ENCODE measurements at places on chromosomes 6 and 20.

GRCh38 chr6:134230087-134230700 lies 87.7 kb downstream of the SGK1 start:
- DNase-seq = no peak

DNA sequence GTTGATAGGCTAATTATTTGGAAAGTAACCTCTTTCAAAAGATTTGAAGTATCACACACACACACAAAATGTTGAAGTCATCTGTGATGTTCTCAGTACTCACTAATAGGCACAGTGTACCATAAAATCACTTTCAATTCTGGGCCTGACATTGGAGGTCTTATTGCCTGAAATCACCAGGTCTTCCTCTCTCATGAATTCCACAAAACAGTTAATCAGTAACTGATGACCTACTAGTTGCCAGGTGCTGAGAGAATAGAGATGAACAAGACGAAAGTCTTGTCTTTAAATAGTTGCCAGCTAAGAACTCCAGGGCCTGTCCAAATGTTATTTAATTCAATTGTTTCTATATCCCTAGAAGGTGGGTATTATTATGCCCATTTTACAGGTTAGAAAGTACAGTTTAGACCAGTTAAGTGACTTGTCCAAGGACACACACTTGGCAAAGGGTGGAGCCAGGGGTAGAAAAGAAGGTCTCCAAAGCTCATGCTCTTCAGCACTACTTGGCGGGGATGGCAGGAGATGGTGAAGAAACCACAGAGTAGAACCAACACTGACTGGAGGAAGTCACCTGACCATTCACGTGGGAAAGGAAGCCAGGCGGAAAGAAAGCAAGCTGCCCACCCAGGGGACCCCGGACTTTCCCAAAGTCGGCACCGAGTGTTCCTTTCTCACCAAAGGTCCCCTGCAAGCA lies 116.4 kb downstream of the KIF6 start:
- DNase-seq = no peak

DNA sequence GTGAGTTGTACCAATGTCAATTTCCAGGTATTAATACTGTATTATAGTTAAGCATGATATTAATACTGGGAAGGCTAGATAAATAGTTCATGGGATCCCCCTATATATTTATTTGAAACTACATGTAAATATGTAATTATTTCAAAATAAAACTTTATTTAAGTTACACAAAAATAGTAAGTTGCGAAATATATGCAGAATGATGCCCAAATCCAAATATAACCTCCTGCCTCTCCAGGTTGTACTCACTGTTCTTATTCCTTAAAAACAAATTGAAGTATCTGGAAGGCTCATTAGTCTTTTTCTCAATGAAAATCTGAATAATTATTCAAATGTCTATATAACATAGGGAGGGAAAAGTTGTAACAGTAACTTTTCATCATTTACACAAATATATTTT lies 161.9 kb upstream of the DEFB112 start:
- DNase-seq = no peak

DNA sequence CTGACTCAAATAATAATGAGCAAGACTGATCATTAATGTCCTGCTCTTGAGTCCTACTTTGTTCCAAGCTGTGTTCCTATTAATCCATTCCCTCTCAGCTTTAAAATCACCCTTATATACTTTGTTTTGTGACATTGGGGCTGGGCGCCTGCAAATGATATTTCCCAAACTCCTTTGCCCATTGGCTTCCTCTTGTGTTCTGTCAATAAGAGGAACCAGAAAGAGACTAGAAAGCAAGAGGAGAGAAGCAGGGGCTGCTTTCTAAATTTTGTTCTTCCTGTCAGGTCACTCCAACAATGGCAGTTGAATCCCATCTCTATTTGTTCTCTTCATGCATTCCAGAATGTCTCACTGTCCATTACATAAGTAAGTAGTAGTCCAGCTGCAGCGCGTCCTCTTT lies 21.6 kb upstream of the TRIM27 start:
- no peak for DNase-seq

GRCh38 chr20:46600286-46600752 lies 49.9 kb upstream of the OCSTAMP start:
- no peak for DNase-seq

GRCh38 chr6:22800451-22800850 lies 231.1 kb downstream of the HDGFL1 start:
- no peak for DNase-seq

- DNase-seq = no peak
Observed at GRCh38 chr6:53857318-53858094, 62.7 kb downstream of the LRRC1 start.

DNA sequence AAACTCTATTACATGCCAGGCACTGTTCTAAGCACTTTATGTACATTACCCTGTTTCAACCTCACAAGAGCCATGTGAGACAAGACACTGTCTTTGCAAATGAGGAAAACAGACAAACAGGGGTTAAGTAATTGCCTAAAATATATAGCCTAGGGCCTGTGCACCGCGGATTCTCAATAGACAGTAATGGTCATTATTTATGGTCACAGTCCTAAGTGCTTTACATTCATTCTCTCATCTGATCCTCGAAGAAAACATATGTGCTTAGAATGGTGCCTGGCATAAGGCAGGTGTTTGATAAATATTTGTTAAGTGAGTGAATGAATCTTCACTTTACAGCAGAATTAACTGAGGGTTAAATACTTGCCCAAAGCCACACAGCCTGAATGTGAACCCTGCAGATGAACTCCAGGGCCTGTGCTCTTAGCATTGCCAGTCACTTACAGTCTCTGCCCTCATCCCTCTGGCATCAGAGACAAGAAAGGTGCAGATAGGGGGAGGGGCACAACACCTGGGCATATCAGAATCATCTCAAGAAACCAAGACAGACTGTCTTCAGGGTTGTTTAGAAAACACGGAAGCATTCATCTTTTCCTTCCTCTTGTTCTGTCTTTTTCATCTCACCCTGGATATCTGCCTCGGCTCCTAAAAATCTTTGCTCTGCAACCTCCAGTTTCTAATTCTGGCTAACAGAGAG lies 92.8 kb upstream of the SASH1 start:
- no peak for DNase-seq

DNA sequence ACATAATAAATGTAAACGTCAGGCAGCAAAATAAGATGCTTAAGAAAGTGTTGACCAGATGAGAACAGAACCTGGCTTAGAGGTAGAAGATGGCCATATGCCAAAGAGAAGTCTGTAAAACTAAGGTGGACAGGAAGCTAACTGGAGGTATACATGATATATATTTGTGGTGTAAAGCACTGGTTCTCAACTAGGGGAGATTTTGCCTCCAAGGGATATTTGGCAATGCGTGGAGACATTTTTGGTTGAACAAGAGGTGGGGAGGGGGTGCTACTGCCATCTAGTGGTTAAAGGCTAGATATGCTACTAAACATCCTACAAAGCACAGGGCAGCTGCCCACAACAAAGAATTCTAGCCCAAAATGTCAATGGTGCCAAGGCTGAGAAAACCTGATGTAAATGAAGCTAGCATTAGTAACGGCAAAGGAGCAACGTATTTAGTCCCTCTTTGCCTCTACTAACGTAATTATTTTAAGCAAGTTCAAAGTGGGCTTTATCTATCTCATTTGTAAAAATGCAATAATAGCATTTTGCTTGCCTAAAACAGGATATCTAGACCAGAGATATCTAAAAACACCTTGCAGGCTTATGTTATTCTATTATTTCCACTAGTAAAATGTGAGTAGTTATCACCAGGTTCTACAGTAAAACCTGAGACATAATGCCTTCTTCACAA lies 182.6 kb downstream of the RNGTT start:
- peak; percentile 53 for DNase-seq

DNA sequence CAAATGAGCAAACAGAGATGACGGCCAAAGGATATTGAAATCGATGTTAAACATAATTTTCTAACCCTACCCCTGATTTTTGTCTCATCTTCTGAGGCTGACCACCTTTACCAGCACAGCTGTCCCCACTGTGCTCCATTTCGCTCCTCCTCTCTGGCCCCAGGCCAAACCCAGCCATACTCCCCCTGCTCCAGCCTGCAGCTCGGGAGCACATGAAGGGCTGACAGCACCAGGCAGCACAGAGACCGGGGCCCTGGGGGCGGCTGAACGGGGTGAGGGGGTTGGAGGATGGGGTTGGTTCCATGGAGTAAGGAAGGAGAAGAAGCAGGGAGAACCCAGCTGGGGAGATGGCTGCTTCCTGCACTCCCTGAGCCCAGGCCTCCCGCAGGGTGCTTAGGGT lies 3.2 kb upstream of the NCR2 start:
- no peak for DNase-seq

- DNase-seq = no peak
Observed at GRCh38 chr6:118772886-118773285, 121.1 kb upstream of the ASF1A start.

GRCh38 chr6:155276638-155277037 lies 12.8 kb downstream of the CLDN20 start:
- DNase-seq = no peak

- peak; percentile 28 for DNase-seq
Observed at GRCh38 chr6:130148181-130148580, 74.6 kb downstream of the SAMD3 start.

DNA sequence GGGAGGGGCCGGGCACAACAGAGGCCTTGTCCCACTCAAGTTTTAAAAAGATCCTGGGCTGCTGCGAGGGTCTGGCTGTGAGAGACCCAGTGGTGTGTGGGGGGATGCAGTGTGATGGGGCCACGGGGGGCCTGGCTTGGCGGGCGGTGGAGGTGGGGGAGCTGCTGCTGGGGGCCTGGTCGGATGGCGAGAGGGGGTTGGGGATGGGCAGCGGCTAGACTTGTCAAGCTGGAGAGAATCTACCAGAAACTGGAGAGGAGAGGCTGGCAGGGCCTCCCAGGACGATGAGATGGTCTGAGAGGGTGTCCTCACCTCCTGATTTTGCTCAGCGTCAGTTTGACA lies 5.1 kb downstream of the RPS21 start:
- no peak for DNase-seq

GRCh38 chr6:119350202-119350951 lies 816 bp upstream of the MAN1A1 start:
- peak; percentile 58 for DNase-seq

DNA sequence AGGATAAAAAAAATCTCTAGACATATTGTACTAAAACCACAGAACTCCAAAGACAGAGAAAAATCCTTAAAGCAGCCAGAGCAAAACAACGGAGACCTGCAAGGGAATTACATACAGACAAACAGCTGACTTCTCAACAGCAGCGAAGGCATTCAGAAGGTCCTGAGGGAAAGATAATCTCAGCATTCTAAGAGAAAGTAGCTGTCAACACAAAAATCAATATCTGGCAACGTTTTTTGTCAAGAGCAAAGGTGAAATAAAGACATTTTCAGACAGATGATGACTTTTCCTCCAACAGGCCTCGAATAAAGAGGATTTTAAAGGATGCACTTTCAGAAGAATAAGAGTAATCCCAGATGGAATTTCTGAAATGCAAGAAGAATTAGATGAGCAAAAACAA lies 6.1 kb upstream of the SCGN start:
- no peak for DNase-seq

- no peak for DNase-seq
Observed at GRCh38 chr20:60101891-60102281, 143.7 kb downstream of the CDH26 start.

DNA sequence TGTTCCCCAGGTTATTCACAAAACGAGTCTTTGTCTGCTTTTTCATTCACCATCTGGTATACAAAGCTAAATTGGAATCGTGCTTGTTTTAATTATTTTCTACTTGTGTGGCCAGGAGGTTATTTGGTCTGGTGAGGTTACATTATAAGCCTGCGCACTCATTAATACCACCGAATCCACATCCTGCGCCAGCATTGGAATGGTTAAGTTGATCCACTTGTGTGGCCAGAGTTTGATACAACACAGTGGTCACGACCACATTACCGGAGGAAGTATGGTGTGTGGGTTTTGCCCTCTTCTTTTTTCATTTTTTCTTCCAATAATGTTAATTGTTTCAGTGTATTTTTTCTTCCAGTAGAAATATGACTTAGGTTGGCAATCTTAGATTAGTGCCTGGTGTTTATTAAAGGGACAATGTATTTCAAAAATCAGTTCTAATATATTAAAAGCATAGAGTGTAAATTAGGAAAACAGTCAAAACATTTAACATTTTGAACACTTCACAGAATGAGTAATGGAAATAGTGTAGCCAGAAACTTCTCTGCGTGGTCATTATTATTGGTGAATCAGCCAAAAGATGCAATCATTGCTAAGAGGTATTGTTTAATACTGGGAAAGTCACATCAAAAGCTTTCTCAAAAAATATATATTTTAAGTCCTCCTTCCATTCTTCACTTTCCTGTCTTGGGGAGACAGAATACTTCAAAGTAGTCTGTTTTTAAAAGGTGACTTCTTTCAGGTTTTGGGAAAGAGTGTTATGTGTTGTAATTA lies 84.5 kb downstream of the JARID2 start:
- DNase-seq = no peak

- DNase-seq = no peak
Observed at GRCh38 chr6:22965889-22966288, 396.5 kb downstream of the HDGFL1 start.

GRCh38 chr20:58649288-58650180 lies 1.5 kb upstream of the STX16 start:
- DNase-seq = peak; percentile 49

DNA sequence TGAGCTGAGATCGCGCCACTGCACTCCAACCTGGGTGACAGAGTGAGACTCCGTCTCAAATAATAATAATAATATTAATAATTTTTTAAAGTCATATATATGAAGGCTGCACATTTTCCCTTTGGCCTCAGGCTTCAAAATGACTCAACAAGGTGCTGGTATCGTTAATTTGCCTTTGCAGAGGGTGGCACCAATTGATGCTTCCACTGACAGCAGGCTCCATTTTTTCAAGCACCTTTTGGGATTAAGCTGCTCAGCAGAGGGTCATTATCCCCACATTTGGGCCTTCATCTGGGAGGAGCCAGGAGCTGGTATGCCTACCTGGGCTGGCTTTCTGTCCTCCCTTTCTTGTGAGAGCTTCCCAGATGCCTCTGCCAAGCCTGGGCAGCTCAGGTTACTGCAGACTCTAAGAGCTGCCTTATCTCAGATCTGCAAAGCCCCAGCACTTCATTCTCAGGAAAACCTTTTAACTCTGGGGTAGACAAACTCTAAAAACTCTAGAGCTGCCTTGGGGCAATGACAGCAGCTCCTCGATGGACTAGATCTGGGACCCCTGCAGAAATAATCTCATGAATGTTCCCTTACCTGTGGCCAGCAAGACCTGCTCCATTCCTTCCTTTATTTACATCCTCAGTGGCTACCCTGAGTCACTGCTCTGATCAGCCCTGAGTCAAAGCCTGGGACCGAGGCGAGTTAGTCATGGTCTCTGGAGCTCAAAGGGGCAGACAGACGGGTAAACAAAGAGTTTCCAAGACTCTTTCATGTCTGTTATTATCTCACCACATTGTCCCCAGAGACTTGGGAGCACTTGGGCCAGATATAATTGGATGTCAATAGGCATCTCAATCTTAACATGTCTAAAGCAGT lies 80.0 kb upstream of the EYA2 start:
- DNase-seq = peak; percentile 14

GRCh38 chr6:55445648-55446204 lies 118.5 kb downstream of the GFRAL start:
- no peak for DNase-seq

GRCh38 chr20:13262671-13263360 lies 41.7 kb downstream of the ISM1 start:
- no peak for DNase-seq
